H7 (cell line): ENCODE measurements at places on chromosomes 1 and 21. TPM values are rescaled to one million over a fixed set of nuclear protein-coding genes. Genes with fewer than 3 reads are reported as not detected.

GRCh38 chr1:160429702-160430535 lies 29.6 kb downstream of the VANGL2 start:
- DNase-seq = no peak

DNA sequence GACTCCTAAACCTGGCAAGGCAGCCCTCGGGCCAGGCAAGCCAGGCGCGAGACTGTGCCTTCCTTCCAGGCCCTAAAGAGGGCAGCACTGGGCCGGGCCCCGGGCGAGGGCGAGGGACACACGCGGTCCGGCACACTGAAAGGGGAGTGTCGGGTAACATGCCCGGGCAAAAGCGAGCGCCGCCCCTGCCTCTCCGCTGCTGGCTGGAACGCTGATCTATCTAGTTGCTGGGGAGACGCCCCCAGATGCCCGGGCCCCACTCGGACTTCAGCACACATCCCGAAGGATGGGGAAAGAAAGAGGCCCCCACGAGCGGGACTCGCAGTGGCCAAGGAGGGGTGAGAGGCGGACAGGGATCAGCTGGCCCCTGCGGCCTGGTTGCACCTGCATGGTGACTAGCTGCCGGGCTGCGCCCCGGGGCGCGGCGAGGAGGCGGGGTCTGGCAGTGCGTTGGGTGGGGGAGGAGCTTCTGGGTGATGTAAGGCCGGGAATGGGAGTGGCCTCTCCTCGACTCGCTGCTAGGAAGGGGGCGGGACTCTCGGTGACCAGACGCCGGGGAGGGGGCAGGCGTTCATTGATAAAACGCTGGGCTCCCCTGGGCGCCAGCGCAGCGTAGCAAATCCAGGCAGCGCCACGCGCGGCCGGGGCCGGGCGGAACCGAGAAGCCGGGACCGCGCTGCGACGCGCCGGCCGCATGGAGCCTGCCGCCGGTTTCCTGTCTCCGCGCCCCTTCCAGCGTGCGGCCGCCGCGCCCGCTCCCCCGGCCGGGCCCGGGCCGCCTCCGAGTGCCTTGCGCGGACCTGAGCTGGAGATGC lies at the start of gene PLK3:
PLK3 (plus strand) TSS at position 608 of the 815 bp plus-strand sequence; CDS start at position 695, 87 bp downstream.
- peak; percentile 97 for DNase-seq

GRCh38 chr1:177568622-177569021 lies 397.9 kb downstream of the BRINP2 start:
- peak; percentile 3 for DNase-seq

- peak; percentile 41 for DNase-seq
These were observed 1.5 kb downstream of the AK4 start for GRCh38 chr1:65149351-65150107.

BTBD8 gene
- 3.0 and 7.9 TPM in 2 replicates for total RNA-seq

VAV3 gene
- total RNA-seq = 5.3 and 7.6 TPM in 2 replicates

RGS1 gene
- 0.07 TPM in 1 of 2 replicates, not detected in the other for total RNA-seq

SHISAL2A gene
- total RNA-seq = 0.18 and 1.3 TPM in 2 replicates
